D721Med (cell line): ENCODE measurements at places on chromosomes 11 and 22.

DNA sequence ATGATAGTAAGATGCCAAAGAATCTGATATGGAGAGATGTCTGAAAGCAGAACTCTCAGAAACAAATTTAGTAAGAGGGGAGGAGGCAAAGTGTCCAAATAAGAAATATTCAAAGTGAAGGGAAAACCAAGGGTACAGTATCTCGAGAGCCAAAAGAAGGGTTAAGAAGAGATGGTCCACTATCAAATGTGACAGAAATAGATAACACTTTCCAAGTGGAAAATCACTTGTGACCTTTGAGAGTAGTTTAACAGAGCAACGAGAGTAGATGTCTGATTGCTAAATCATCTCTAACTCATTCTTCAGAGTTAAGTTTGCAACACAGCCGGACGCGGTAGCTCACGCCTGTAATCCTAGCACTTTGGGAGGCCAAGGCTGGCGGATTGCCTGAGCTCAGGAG, 4.3 kb upstream of the BUD13 start:
- no peak for DNase-seq

GRCh38 chr11:100761841-100762240, 74.8 kb downstream of the ARHGAP42 start:
- peak; percentile 36 for DNase-seq

DNA sequence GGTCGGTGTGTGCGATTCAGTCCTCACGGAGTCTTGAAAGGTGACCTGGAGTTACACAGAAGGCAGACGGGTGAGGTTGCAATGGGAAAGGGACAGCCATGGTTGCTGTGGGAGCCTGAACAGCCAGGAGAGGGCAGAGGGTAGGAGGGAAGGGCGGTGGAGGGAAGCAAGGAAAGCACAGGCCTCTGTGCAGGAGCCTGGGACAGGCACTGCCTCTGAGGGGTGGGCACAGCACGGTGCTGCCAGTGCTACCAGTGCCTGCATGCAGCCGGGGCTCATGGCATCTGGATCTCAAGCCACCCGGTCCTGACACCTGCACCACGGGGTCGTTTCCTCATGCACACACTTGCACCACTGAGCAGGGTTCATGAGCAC, 401.0 kb downstream of the TBC1D22A start:
- DNase-seq = no peak

- no peak for DNase-seq
Observed at GRCh38 chr11:125745979-125746378, at the start of gene PATE1. PATE1 (plus strand) TSS chr11:125746279; CDS start chr11:125746305, 26 bp downstream.

DNA sequence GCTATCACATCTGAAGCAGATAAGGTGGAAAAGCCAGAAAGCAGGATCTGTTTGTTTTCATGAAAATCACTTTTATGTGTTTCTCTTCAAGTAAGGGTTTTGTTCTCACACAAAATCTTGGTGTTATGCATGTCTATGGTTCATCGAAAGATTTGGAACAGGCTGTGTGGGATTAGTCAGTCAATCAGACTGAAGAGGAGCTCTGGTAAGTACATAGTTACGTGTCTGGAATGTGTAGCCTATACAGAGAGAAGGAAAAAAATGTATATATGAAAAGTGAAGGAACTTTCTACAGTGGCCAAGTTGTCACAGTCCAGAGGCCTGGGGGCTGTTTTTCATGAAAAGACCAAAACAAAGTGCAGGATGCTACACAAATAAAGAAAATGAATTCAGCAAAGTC, 156.7 kb downstream of the CNTN5 start:
- no peak for DNase-seq

DNA sequence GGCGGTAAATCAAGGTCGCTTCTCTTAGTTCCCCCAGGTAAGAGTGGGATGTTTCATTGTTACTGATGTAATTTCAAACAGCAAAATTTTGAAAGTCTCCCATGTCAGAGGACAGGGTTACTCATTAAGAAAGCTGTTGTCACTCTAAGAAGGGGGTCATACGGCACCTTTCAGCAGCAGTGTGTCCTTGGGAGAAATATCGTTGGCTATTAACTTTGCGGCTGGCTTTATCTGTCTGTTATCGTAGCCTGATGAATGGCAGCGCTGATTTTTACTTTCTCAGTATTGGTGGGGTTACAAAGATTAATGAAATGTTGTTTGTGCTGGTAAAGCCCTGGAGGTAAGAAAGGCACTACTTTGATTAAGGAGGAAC, 27.5 kb upstream of the FBXO3 start:
- no peak for DNase-seq
